Amygdala (tissue), 56 donors: ENCODE measurements at places on chromosomes 4 and X.

GRCh38 chrX:22652596-22652995 is 347.2 kb upstream of the DDX53 start:
- DNase-seq, result no peak

DNA sequence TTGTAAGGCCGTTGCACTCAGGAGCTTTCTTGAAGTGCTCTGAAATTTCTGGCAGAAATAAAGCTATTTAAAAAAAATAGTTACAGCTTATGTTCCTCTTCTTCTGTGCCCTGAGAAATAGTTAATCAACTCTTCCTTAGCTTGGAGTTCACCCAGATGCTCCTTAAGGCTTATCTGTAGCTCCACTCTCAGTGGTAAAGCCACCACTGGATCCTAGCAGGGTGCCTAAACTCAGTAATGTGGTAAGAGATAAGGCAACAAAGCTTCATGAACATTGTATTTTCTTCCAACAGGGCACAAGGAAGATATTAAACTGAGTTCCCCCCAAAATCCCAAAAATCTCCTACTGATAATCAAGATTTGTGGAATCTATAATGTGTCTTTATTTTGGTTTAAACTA is 299.5 kb downstream of the MAPK10 start:
- DNase-seq, result no peak

- DNase-seq, result no peak
Measured at GRCh38 chrX:131985526-131986049, 37.5 kb upstream of the STK26 start.

- no peak for DNase-seq
Measured at GRCh38 chr4:165605811-165606210, 227.0 kb downstream of the CPE start.

DNA sequence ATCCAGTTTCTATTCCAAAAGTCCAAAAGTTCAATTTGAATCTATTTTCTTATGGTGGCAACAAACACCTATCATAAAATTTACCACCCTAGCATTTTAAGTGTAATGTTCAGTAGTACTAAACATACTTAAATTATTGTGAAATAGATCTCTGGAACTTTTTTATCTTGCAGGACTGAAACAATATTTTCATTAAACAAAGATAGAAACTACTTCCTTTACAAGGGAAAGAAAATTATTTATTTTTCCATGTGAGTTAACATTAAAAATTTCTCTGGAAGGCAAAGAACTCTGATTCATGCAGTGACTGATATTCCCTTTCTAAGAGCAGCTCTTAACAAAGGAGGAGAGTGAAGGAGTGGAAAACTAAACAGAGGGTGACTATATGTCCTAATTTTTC is 40.2 kb downstream of the ADH7 start:
- no peak for DNase-seq

- DNase-seq, result no peak
Measured at GRCh38 chr4:79065262-79065661, 126.0 kb upstream of the PAQR3 start.

DNA sequence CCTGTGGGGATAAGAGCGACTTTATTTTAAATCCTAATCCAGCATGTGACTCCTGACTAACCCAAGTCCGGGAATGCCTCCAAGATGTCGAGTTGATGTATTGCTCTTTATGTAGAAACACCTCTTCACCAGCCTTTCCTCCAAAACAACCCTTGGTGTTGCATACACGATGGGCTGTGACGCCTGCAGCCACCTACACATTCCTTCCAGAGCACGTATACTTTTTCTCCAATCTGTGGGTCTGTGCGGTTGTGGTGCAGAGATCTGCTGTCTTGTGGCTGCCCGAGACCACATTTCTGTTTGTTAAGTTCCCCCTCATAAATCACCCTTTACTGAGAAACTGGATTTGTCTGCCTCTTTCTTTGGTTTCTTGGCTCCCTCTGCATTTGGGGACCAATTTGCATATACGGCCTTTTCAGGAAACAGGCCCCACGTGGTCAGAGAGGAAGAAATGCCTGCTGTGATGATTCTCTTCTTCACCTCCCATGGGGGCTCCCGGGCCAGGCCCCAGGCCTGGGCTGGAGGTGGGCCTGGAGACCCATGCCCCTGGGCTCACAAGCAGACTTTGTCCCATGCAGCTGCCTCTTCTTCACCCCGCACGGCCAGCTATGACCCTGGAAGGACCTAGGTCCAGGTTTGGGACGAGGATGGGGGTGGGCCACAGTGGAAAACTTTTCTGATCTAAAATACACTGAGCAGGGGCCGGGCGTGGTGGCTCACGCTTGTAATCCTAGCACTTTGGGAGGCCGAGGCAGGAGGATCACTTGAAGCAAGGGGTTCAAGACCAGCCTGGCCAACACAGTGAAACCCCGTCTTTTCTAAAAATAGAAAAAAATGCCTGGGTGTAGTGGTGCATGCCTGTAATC is 21.4 kb upstream of the AFAP1 start:
- DNase-seq, result no peak

GRCh38 chr4:121957266-121957665 is 5.4 kb upstream of the TRPC3 start:
- DNase-seq, result no peak

GRCh38 chr4:31391976-31392375 is 671.8 kb downstream of the PCDH7 start:
- DNase-seq, result no peak
